ENCODE measurements at places on chromosomes 3 and 15.

GRCh38 chr3:151101270-151101969, 16.0 kb downstream of the MED12L start:
- DNase-seq, result no peak

GRCh38 chr3:10093678-10094077, 14.4 kb downstream of the FANCD2OS start:
- no peak for DNase-seq

DNA sequence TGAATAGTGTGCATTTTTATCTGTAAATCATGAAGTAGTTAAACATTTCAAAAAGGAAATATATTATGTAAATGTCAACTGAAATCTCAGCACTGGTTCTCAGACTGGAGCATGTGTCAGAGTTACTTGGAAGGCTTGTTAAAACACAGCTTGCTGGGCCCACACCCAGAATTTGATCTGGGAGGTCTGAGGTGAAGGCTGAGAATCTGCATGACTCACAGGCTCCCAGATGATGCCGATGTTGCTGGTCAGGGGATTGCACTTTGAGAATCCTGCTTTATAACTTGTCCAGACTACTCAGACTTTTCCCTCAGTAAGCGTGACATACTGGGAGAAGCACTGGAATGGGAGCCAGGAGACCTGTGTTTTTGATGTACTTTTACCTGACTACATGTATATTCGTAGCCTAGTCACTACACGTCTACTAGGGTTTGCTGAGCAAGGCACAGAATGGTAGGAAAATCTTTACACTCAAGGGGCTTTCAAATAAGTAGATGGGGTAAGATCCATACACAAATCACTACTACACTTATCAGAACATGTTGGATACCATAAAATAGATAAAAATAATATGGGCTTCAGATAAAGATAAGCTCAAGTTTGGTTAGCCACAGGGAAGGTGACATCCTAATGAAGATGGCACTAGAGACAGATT, 77.1 kb upstream of the MEX3B start:
- peak; percentile 97 for DNase-seq

DNA sequence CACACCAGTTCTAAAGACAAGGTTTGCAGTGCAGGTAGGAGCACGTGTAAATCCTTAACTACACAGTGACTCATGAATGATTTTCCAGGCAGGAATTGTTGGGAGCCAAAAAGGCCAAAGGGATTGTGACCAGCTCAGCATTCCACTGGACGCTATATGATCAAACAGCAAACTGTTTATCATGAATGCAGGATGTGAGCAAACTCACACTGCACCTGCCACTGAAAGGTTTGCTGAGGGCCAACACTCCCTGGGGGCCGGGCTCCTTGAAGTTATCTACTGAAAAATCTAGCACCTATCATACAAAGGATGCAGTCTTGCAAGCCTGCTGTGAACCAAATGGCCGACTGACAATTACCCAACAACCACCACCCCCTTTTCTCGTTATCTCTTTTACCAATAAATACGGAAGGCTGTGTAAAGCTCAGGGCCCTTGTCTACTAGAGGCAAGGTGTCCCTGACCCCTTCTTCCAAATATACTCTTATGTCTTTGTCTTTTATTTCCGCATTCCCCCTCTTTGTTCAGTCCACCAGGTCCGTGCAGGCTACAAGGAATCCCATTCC, 11.5 kb upstream of the DNASE1L3 start:
- DNase-seq, result no peak

DNA sequence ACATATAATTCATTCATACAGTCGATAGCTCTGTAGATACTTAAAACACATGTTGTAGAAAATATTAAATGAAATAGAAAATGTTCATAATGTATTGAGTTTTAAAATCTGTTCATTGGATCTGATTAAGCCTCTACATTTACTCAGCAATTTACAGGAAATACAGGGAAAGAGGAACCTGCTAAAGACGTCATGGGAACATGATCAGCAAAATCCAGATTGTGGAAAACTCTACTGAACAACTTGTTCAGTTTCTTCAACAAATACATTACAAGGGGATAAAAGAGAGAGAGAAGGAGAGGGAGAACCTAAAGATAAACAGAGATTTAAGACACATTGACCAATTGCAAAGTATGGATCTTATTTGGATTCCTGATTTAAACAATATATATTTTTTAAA, 46.7 kb downstream of the KLHL6 start:
- no peak for DNase-seq
